Stimulated activated CD8-positive, alpha-beta memory T cell treated with anti-CD3 and anti-CD28 coated beads, Interleukin-4, amount 100 ng/mL, for 48 hours (primary cell): ENCODE measurements at places on chromosomes 11 and 22.

- DNase-seq: no peak
Observed at GRCh38 chr11:16408619-16409018, 52.3 kb upstream of the SOX6 start.

- DNase-seq: no peak
Observed at GRCh38 chr11:33377412-33378370, 120.5 kb downstream of the HIPK3 start.

DNA sequence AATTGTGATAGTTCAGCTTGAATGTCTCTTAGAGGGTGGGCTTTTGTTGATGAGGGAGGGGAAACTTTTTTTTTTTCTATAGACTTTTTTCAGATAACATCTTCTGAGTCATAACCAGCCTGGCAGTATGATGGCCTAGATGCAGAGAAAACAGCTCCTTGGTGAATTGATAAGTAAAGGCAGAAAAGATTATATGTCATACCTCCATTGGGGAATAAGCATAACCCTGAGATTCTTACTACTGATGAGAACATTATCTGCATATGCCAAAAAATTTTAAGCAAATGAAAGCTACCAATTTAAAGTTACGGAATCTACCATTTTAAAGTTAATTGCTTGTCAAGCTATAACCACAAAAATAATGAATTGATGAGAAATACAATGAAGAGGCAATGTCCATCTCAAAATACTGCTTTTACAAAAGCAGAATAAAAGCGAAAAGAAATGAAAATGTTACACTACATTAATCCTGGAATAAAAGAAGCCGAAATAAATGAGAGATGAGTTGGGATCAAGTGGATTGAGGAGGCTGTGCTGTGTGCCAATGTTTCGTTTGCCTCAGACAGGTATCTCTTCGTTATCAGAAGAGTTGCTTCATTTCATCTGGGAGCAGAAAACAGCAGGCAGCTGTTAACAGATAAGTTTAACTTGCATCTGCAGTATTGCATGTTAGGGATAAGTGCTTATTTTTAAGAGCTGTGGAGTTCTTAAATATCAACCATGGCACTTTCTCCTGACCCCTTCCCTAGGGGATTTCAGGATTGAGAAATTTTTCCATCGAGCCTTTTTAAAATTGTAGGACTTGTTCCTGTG is 3.9 kb downstream of the MALAT1 start:
- no peak for DNase-seq

DNA sequence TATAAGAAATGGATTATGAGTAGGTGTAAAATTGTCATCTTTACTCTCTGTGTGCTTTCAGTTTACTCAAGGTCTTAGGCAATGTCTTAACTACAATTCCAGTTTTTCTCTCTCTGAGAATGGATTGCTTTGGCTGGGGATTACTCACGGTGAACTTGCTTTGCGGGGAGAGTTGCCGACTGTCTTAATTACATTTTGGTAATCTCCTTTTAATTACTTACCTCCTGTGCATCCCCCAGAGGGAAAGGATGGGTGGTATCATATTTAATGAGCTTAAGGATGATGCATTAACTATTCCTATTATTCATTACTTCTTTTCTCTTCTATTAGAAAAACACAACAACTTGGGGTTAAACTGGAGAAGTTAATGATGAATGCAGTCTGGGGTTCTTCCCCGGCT is 159.4 kb downstream of the MPPED1 start:
- DNase-seq: no peak

GRCh38 chr11:63705526-63705925 is 24.2 kb downstream of the RTN3 start:
- no peak for DNase-seq

DNA sequence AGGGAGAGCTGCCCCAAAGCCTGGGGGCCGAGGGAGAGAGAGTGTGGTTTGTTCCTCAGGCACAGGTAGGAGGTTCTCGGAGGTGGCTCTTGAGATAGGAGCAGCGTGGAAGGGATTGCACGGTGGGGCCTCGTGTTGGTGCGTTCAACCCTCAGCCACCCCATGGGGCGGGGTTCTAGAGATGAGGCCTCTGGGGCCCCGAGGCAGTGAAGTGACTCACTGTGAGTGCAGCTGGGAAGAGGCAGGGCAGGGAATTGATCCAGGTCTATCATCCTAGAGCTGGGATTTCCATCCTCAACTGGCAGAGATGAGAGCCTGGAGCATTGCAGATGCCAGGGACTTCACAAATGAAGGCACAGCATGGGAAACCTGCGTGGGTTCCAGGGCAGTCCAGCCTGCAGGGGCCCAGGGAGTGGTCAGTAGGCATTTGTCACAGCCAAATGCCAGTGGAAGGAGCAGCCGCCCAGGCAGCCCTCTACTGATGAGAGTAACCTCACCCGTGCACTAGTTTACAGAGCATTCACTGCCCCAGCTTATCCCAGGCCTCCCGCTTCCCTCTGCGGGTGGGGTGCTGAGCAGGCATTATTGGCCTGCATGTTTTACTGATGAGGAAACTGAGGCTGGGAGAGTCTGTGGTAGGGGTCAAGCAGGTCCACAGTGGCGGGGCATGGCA is 5.1 kb upstream of the SMARCB1 start:
- DNase-seq: no peak

DNA sequence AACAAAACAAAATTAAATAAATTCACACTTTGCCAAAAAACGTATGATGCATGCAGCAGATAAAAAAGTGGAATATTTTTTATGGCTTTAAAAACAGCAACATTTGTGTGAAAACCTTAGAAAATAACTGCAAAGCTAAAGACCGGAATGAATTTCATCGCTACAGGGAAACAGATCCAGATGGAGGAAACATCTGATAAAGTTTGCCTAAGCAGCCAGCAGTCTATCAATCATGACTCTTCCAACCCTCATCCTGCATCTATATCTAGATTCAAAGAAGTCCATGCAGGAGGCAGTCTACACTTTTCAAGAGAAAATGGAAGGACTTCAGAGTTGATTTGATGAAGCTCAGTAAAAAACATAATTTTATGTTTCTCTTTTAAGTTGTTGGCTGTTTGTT is 126.8 kb downstream of the SWAP70 start:
- no peak for DNase-seq

DNA sequence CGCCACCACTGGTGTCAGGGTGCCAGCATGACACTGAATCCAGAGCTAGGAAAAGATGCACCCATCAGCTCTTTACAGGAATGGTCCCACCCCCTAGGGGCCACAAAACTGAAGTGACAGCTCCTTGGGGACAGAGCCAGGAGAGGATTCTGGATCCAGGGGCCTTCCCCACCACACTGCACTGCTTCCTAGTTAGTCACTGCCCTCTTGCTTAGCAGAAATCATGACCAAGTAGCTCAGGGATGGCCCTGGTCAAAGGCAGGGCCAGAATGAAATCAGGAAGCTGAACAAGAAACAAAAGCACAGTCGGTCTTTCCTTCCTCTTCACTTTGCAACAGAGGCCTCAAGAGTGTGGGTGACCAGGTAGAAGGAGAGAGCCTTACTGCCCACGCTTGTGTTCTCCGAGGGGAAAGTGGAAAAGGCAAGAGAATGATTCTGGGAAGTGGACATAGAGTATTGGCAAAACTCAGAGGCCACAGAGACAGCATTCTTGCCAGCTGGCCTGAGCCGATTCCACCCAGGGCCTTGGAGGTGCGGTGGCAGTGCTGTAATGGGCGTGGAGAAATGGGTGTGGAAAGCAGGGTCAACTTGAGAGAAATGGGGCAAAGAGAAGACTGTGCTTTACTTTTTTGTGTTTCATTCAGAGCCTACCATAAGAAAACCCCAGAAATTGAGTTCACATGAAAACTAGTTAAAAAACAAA is 39.8 kb downstream of the KCNJ1 start:
- no peak for DNase-seq

DNA sequence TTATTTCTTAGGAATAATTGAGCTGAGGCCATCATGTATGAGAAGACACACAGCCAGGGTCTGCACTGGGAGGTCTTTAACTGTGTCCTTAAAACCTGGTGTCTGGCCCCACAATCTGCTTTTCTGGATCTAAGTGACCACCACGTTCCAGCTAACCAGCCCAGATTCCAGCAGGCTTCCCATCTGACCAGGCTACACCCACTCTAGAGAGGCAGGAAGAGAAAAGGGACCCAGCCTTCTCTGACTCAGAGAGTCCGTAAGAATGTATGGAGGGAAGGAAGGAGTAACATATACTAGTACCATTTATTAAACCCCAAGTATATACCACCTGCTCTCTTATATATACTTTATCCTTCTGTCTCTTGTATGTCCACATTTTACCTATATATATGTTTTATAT is 80.1 kb downstream of the LDLRAD3 start:
- DNase-seq: no peak

GRCh38 chr11:10601837-10602236 is 33.4 kb upstream of the LYVE1 start:
- no peak for DNase-seq

- DNase-seq: no peak
Observed at GRCh38 chr11:79047980-79048379, 392.9 kb downstream of the TENM4 start.

GRCh38 chr11:86383041-86383955 is 8.6 kb downstream of the CCDC81 start:
- DNase-seq: no peak

DNA sequence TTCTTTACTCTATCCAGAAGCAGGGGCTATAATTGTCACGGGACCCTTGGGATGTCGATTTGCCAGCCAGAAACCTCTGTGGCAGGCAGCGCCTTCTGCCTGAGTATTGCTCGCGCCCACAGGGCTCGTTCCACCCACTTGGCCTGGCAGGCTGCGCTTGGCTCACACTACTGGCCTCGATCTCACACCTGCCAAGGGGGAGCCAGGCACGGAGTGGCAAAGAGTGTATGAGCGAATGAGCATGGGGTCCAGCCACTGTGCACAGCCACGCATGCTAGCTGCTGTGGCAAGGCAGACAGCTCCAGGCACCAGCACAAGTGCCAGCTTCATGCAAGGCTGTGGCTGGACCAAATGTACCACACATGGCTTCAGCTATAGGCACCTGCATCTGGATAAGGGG is 599.8 kb downstream of the DLG2 start:
- no peak for DNase-seq

- no peak for DNase-seq
Observed at GRCh38 chr22:34395370-34395769, 475.1 kb upstream of the LARGE1 start.

- DNase-seq: peak; percentile 63
Observed at GRCh38 chr11:61482513-61482912, 26.0 kb upstream of the LRRC10B start.

DNA sequence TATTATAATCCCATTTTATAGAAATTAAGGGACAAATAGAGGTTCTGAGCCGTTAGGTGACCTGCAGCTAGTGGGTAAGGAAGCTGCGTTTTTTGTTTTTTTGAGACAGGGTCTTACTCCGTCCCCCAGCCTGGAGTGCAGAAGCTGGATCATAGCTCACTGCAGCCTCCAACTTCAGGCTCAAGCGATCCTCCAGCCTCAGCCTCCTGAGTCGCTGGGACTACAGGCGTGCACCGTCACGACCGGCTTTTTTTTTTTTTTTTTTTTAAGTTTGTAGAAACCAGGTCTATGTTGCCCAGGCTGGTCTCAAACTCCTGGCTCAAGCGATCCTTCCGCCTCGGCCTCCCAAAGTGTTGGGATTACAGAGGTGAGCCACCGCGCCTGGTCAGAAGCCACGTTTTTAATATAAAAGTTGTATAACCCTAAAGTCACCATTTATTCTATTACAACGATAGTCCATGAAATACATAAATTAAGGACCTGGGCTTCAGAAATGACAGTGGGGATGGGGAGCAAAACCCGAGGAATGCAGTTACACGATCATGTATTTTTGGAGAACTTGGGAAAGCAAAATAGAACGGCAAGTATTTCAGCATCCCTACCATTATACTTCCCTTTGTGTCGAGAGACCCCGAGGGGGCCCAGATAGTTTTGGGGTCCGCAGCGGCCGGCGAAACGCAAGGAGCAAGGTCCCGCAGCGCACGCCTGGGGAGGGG is 638 bp downstream of the SAAL1 start:
- no peak for DNase-seq

DNA sequence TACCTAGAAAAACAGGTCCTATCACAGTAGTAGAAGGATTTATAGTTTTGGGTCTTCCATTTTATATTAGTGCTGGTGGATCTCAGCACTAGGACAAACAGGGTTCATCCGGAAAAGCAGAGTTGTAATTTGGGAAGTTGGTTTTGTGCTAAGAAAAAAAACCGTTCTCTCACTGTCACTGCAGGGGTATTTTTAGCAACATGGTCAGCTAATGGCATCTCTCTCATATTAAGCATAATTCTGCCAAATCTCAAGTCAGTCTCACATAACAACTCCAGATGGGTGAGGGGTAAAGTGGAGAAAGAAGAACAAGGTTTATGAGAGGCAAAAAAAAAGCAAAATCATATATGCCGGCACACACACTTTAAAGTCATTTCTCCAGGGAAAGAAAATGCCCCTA is 51.6 kb upstream of the GDPD4 start:
- no peak for DNase-seq

DNA sequence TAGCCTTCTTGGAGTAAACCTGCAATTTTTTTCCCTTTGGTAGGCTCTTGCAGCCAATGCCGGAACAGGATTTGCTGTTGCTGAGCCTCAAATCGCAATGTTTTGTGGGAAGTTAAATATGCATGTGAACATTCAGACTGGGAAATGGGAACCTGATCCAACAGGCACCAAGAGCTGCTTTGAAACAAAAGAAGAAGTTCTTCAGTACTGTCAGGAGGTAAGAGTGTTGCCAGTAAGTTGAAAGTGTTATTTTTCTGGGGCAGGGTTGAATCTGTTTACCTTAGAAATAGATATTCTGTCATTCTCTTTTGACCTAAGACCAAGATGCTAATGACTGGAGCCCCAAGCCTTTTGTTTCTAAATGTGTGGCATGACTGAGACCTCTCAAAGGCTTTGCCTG is 39.7 kb downstream of the APLP2 start:
- no peak for DNase-seq

DNA sequence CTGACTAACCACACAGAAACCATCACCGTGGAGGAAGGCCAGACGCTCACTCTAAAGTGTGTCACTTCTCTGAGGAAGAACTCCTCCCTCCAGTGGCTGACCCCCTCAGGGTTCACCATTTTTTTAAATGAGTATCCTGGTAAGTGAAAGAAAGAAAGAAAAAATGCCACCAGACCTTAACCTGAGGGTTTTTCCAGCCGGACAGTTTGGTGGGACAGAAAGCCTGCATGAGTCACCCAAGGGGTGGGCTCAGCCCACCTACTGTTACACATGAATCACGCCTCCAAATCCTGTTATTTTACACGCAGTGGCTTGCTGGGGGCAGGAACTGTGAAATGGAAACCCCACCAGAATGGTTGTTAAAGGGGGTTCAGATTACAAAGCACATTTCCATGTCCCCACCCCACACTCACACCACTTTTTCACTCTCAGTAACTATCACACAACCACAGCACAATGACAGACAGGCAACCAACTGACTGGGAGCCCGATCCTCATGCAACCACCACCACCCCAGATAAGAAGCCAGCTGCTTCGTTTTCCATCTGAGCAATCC is 11.9 kb downstream of the CRTAM start:
- peak; percentile 76 for DNase-seq
